ENCODE measurements at places on chromosomes 16 and 17. TPM values are rescaled to one million over a fixed set of nuclear protein-coding genes. Genes with fewer than 3 reads are reported as not detected.

The SEPTIN12 gene
- total RNA-seq: not detected

The TPSD1 gene
- total RNA-seq: 4.6 TPM

The SMIM5 gene
- not detected for total RNA-seq

The KRT9 gene
- not detected for total RNA-seq

The PAQR4 gene
- 5.9 TPM for total RNA-seq

DNA sequence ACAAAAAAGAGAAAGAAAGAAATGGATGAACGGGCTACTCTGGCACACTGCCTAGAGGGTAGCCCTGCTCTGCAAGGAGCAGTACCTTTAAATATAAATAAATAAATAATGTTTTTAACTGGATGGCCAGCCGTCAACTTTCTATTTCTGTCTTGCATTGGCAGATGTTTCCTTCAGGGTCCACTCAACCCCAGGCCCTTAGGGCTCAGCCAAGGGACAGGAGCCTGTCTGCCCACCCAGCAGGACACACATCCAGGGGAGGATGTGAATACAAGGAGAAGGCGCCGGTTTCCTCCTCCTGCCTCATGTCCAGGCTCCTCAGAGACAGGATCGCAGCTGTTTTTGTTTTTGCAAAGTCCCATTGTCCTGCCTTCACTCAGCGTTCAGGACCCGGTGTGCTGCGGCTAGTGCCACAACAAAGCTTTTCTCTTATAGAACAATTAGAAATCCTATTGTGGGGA, 22.6 kb downstream of the TTYH2 start:
- no peak for DNase-seq

GRCh38 chr16:57446531-57447185, 527 bp downstream of the CIAPIN1 start:
- DNase-seq: peak; percentile 31

DNA sequence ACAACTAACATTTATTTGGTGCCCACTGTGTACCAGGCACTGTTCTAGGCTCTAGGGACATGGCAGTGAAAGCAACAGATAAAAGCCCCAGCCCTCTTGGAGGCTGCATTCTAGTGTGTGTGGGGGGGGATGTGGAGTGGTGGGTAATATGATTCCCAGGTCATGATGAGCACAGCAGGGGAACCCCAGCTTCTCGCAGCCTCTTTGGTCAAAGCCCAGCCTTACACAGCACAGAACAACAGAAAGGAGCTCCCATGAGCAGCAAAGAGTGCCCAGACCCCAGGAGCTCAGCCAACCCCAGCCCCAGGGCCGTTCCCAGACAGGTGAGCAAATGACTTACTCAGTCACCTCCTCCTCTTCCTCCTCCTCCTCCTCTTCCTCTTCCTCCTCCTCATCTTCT, 21.9 kb downstream of the CNGB1 start:
- DNase-seq: no peak

DNA sequence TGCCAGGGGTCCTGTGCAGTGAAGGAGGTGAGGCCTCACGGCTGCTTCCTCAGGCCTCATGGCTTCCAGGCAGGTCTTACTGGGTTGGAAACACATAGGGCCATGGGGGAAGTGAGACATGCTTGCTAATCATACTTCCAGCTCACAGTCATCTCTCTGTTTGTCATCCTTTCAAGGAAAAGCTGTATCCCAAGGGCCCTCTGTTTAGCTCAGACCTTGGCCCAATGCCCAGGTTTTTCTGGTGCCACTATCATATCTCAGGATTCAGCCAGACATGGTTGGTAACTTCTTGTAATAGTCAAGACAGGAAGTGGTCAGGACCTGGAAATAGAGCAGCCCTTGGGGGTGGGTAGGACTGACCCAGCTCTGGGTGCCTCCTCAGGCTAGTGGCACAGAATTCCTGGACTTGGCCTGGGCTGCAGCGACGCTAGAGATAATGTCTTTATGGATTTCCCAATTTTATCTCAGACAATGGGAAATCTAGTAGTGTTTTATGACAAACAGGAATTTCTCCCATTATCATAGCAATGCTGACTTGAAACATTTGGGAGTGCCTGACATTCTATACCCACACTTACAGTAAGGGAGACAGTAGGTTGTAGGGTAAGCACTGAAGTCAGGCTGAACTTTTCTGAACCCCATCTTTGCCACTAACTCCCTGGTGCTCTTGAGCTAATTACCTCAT, 13.5 kb upstream of the ITGB3 start:
- DNase-seq: peak; percentile 60

DNA sequence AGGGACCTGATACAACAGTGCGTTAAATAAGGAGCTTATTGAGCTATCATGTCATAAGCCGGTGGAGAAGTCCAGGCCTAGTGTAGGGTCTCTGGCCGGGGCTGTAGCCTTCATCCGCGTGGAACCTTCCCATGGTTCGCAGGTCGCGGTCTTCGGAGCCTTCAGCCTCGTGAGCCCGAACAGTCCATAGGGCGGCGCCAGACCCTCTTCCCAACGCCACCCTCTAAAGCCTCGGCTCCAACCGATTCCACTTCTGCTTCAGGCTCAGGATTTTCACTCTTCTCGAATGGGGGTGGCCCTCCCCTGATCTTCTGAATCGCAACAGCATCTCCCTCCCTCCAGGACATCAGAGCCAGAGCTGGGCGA, 10.3 kb upstream of the BRCA1 start:
- no peak for DNase-seq

- DNase-seq: no peak
These were observed 69.5 kb downstream of the AIPL1 start for GRCh38 chr17:6365200-6365943.

DNA sequence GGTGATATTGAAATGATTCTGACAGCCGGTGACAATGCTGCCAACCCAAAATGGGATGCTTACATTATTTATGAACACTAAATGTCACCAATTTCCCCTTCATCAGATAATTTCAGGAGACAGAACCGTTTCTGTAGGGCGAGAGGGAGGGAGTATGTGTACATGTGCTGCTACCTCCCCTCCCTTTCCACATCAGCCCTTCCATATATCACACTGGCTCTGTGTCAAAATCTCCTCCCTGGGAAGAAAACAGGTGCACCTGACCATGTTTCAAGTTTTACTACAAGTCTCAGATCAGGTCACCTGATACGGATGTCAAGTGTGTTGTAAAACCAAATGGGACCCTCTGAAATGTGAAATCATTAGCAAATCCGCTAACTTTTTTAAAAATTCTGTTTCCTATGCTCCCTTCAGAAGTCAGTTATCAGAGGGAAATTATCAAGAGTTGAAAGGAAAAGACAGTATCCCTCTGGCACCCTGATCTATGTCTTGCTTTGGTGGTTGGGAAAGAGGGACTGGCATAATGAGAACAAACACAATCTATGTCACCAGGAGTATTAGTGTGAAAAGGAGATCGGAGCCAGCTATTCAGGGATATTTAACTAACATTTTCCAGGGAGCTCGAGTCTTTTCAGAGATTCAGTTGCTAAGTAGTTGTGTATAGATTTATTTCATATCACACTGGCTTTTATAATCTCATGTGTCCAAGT, 1002.3 kb upstream of the CDH8 start:
- no peak for DNase-seq

- DNase-seq: peak; percentile 81
These were observed 22.8 kb upstream of the PVALEF start for GRCh38 chr17:81142301-81143199.

- peak; percentile 20 for DNase-seq
These were observed 5.3 kb upstream of the RPRML start for GRCh38 chr17:46984341-46984740.

DNA sequence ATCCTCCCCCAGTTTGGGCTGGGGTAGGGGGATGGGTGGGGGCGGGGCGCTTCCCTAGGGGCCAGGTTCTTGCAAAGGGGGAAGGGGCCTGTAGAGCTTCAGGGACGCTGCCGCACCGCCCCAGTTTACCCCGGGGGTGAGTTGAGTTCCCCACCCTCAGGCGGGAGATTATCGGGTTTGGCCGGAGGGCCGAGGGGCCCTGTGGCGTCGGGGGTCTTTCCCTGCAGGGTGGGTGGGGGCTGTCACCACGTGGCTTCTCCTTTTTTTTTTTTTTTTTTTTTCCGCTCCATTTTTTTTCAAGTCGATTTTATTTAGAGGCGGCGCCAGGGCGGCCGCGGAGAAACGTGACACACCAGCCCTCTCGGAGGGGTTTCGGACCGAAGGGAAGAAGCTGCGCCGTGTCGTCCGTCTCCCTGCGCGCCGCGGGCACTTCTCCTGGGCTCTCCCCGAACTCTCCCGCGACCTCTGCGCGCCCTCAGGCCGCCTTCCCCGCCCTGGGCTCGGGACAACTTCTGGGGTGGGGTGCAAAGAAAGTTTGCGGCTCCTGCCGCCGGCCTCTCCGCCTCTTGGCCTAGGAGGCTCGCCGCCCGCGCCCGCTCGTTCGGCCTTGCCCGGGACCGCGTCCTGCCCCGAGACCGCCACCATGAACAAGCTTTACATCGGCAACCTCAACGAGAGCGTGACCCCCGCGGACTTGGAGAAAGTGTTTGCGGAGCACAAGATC, at the start of gene IGF2BP1:
Gene IGF2BP1, plus strand, starts transcription at position 283 of the 724 bp plus-strand sequence. Its CDS starts 361 bp downstream, at position 644.
- no peak for DNase-seq

GRCh38 chr16:57020651-57021050, 31.3 kb downstream of the NLRC5 start:
- no peak for DNase-seq

- DNase-seq: no peak
These were observed 7.2 kb upstream of the CD68 start for GRCh38 chr17:7572338-7572587.

GRCh38 chr17:66675273-66675990, 159.5 kb upstream of the CACNG5 start:
- DNase-seq: no peak

DNA sequence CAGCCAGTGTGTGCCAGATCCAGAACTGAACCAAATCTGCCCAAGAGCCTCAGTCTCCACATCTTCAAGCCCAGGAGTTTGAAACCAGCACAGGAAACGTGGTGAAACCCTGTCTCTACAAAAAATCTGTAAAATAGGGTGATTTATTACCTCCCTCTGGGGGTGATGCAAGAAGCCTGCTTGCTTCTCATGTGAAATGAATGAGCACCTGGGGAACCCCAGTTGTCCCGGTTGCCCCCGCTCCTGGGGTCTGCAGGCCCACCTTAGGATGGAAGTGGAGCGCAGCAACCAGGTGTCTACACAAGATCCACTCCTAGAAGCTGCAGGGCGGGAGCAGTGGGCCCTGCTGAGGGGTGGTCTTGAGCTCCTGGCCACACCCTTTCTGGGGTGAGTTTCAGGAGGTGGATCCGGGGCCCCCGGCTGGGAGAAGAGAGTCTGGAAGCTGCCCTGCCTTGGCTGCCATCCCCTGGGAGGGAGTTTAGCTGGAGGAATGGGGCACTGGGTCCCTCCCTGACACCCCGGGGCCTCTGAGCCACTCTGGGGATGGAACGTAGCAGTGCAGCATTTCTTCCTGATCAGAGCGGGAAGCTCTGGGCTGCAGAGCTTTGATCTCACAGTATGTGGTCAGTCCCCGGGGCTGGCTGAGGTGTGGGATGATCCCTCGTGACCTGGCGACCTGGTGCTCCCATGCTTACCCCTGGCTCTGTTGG, 117.8 kb downstream of the RAB11FIP4 start:
- DNase-seq: no peak

DNA sequence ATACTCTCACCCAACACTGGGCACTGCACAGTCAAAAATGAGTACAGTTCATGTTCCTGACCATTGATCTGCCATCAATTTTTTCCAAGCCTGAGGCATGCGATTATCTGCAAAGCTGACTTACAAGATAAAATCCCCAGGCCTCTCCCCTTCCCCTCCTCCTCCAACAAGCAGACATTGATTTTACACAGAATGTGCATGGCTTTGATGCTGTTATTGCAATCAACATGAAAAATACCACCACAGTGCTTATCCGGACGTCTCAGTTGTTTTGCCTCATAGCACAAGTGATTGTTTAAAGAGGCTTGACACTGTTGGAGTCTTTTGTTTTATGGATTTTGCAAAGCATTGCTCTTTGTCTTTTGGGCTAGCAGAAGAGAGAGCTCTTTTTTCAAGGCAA, 163.8 kb downstream of the TOX3 start:
- DNase-seq: no peak

DNA sequence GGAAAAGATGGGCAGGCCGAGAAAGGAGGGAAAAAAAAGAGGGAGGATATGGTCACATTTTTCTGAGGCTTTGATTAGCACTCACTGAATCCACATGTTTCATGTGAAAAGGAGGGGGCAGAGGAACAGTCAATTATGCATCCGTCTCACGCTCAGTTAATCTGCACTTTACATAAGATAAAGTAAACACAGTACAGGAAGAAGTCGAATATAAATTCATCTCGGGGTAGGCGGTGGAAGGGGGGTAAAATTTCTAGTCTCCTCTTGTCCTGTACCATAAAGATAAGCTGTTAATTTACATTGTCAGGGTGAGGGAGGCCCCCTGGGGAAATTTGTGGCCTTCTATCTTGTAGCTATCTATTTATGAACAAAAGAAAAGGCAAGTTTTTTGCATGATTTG, 73.1 kb upstream of the CES5A start:
- DNase-seq: no peak

- DNase-seq: no peak
These were observed 2.1 kb downstream of the ARRB2 start for GRCh38 chr17:4712526-4712925.

DNA sequence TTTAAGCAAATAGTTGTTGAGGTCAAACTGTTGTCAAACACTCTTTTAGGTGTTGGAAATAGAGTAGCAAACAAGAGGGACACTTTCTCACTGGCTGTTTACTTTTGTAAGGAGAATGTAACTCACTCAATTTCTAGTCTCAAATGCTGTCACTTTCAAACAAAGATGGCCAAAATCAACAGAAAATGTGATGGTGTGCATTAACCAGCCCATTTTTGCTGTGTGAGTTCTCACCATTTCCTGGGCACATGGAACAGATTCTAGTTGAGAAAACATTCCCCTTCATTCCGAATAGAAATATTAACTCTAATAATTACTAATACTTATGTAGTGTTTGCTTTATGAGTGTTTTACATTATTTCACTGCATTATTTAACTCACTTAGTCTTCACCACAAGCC, 128.2 kb upstream of the XYLT1 start:
- DNase-seq: no peak

GRCh38 chr17:38659415-38659814, 15.3 kb downstream of the EPOP start:
- DNase-seq: no peak

DNA sequence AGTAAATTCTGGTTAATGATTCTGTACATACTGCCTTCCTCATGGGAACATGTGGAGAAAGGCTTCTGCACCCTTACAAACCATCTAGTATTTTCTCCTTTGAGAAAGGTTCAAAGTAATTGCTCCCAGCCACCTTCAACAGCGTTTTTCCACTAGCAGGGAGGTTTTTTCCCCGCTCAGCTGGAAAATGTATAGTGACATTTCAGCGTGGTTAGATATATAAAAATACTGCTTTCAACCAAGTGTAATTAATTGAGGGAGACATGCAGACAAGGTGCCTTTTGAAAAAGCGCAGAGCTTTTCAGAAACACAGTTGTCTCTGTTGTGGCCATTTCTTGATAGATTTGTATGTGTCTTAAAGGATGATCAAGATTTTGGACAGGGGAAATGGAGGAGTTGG, 5.1 kb downstream of the BMERB1 start:
- DNase-seq: no peak

DNA sequence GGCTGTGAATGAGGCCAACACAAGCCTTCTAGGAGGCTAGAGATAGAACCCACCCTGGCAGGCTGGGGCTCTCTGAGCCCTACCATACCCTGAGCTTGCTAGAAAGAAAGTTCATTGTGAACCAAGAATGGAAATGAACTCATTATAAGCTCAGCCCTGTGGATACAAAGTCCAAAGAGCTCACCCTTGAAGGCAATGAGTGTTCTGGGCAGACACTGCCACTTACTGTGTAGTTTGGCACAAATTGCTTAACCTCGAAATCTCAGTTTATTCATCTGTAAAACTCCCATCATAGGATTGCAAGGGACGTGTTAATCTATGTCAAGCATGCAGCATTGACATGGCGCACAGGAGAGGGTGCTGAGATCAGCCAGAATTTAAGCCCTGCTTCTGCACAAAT, 5.5 kb downstream of the KDM8 start:
- no peak for DNase-seq

Measured in transverse colon (tissue), 4 donors.